Suprapubic skin (tissue), 4 donors: ENCODE measurements at places on chromosomes 1 and 21.
A peak's percentile ranks its signal among the peaks of the same experiment; 100 is the strongest.

DNA sequence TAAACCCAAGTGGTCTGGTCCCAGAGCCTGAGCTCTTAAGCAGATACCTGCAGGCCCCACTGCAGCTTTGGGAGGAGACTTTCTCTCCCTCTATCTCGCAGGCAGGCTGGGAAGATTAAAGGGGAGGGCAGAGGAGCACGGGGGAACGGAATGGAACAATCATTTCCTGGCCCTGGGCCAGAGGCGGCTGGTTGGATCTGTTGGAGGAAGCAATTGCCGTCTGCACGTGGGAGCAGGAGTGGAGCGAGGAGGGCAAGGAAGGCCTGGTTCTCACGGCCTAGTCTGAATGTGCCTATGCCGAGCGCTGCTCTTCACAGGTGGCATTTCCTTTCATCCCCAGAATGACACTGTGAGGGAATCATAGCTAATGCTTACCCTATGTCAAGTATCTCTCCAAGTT, 23.7 kb downstream of the NKAIN1 start:
- H3K27me3 ChIP-seq = peaks cover 6% of the 10 kb centered on the region
- H3K4me1 ChIP-seq = peaks cover 11% of the 10 kb centered on the region
- H3K4me3 ChIP-seq = no peak overlapping the region
- no peak for DNase-seq

- no peaks in the 10 kb centered on the region for H3K4me1 ChIP-seq
- H3K27ac ChIP-seq = no peak overlapping the region
- H3K4me3 ChIP-seq = no peak overlapping the region
- H3K36me3 ChIP-seq = no peaks in the 10 kb centered on the region
- H3K27me3 ChIP-seq = no peaks in the 10 kb centered on the region
Observed at GRCh38 chr1:237568955-237569354, 321.8 kb downstream of the ZP4 start.

DNA sequence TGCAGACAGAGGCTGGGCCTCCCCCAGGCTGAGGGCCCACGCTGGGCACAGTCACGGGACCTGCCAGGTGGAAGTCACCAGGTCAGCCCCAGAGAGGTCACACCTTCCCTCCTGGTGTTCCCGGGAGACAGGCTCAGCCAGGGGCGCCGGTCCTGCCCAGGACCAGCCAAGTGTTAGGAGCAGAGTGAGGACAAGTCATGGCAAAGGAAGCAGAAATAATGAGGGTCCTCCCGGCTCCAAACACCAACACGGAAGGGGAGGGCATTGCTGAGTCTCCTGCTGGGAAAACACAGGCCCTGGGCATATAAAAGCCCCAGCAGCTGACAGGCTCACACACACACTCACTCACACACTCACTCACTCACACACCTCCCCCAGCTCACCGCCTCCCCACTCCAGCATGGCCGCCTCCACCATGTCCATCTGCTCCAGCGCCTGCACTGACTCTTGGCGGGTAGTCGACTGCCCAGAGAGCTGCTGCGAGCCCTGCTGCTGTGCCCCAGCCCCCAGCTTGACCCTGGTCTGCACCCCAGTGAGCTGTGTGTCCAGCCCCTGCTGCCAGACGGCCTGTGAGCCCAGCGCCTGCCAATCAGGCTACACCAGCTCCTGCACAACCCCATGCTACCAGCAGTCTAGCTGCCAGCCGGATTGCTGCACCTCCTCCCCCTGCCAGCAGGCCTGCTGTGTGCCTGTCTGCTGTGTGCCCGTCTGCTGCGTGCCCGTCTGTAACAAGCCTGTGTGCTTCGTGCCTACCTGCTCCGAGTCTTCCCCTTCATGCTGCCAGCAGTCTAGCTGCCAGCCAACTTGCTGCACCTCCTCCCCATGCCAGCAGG, at the start of gene KRTAP10-10:
KRTAP10-10 (plus strand) TSS at position 339 of the 833 bp plus-strand sequence; CDS start at position 401, 62 bp downstream.
- DNase-seq = no peak
- no peak within 1 kb of the TSS for H3K4me3 ChIP-seq
- peaks cover 21% of the 10 kb centered on the region for H3K27me3 ChIP-seq
- no peak within 1 kb of the TSS for H3K27ac ChIP-seq
- H3K4me1 ChIP-seq = no peaks in the 10 kb centered on the region
- H3K36me3 ChIP-seq = no peaks in the 10 kb centered on the region

DNA sequence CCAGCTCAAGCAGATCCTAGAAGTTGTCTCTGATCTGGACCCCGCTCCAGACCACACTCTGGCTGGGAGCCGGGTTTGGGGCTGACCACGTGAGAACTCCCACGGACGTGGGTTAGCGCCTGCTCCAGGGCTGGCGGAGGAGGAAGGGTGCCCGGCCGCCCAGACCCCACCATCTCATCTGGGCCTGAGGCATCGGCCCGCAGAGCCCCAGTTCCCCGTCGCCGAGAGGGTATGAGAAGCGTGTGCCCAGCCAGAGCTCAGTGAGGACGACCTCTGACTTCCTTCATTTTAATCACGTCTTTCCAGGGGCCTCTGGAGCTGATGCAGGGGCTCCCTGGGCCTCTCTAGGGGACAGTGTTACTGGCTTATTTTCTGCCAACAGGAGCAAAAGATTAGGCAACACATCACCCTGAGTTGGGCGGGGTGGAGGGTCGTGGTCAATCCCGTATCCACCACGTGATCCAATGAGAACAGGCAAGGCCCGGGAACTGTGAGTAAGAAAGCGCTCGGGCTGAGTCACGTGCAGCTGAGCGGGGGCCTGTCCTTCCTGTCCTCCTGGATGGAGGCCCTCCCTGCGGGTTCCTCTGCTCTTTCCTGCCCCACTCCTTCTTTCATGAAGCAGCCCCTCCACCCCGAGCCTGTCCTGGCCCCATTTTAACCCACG, 81.1 kb downstream of the SIK1 start:
- H3K4me1 ChIP-seq = peaks cover 47% of the 10 kb centered on the region
- no peaks in the 10 kb centered on the region for H3K36me3 ChIP-seq
- H3K27ac ChIP-seq = no peak overlapping the region

DNA sequence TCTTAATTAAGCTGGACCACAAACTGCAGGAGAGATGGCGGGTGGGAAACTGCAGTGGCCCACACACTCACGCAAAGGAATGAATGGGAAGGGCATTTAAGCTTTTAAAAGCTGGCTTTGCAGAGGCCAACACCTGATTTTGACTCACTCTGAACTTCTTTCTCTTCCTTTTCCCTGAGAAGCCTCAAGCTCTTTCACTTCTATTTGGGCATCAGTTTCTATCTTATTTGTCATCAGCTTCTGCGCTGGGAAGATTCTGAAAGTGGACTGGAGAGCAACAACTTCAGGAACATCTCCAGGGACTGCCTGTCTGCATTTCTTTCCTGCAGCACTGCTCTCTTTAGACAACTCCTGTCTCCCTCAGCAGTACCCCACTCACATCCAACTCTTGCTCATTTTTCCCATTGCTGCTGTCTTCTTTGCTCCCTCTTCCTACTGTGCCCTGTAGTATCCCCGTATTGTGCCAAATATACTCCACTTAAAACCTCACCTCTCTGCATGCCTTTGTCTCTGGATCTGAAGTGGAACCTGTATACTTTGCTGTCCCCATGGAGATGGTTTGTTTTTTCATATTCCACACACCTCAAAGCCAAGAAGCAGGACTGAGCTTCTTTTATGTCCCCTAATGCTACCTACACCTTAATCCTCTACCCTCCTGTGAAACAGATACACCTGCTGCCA, 143.3 kb upstream of the JUN start:
- H3K4me1 ChIP-seq = peaks cover 45% of the 10 kb centered on the region
- H3K27me3 ChIP-seq = no peaks in the 10 kb centered on the region
- H3K4me3 ChIP-seq = no peak overlapping the region
- H3K36me3 ChIP-seq = no peaks in the 10 kb centered on the region
- DNase-seq = no peak
- H3K27ac ChIP-seq = no peak overlapping the region

DNA sequence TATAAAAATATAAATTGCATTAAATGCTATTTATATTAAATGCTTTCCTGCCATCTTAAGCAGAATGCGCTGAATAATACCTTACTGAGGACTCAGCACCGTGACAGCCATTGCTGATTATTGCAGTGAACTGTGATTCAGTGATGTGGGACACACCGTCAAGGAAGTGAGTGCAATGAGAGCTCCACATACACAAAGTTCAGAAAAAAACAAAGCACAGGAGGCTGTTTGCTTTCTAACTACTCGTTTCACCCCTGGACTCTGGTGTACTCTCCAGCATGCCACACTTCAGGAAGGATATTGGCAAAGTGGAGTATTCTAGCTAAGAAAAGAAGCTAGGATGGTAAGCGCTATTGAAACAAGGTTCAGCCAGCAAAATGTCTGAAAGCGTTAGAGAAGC, 57.4 kb upstream of the CXADR start:
- no peak overlapping the region for H3K27ac ChIP-seq
- H3K4me3 ChIP-seq = no peak overlapping the region
- no peaks in the 10 kb centered on the region for H3K27me3 ChIP-seq
- peaks cover 18% of the 10 kb centered on the region for H3K4me1 ChIP-seq
- H3K36me3 ChIP-seq = no peaks in the 10 kb centered on the region

- no peaks in the 10 kb centered on the region for H3K27me3 ChIP-seq
- no peaks in the 10 kb centered on the region for H3K36me3 ChIP-seq
- H3K4me1 ChIP-seq = peaks cover 8% of the 10 kb centered on the region
- H3K27ac ChIP-seq = peak overlapping the region; percentile 62
- no peak overlapping the region for H3K4me3 ChIP-seq
- no peak for DNase-seq
Observed at GRCh38 chr1:24911651-24912155, 18.4 kb downstream of the RUNX3 start.

DNA sequence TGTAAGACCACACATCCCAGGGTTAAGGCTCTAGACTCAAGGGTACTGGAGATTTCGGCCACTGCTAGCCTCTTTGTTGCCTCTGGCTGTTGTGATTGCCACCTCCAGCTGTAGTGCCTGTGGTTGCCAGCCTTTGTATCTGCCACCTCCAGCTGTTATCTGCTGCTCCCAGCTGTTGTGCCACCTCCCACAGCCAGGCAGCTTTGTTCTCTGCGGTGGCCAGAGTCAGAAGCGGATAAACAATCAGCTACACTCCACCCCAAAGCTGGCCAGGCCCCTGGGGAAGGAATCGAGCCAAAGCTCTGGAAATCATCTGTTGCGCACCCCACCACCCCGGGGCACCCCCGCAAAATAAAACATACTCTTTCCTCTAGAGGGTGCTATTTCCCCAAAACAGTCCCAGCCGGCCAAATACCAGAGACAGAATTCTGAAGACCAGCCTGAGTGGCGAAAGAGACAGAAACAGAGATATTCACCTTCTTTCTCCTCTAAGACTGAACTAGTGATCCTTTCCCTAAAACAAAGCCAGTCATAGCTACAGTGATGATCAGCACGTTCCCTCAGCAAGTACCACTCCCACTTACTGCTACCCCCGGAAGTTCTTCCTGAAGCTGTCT, 14.8 kb upstream of the PIGM start:
- no peak for DNase-seq
- no peak overlapping the region for H3K27ac ChIP-seq
- no peaks in the 10 kb centered on the region for H3K36me3 ChIP-seq

- H3K27me3 ChIP-seq = peaks cover 2% of the 10 kb centered on the region
- H3K4me3 ChIP-seq = no peak overlapping the region
- H3K27ac ChIP-seq = no peak overlapping the region
Observed at GRCh38 chr1:30615816-30616590, 107.4 kb downstream of the MATN1 start.

GRCh38 chr21:31354122-31354521, 10.1 kb upstream of the TIAM1 start:
- DNase-seq = no peak
- H3K27me3 ChIP-seq = no peaks in the 10 kb centered on the region
- H3K4me3 ChIP-seq = no peak overlapping the region
- peak overlapping the region; percentile 78 for H3K27ac ChIP-seq
